ENCODE measurements at places on chromosomes 11 and 22. TPM values are rescaled to one million over a fixed set of nuclear protein-coding genes. Genes with fewer than 3 reads are reported as not detected.

Gene ANGPTL5
- total RNA-seq, result not detected

DNA sequence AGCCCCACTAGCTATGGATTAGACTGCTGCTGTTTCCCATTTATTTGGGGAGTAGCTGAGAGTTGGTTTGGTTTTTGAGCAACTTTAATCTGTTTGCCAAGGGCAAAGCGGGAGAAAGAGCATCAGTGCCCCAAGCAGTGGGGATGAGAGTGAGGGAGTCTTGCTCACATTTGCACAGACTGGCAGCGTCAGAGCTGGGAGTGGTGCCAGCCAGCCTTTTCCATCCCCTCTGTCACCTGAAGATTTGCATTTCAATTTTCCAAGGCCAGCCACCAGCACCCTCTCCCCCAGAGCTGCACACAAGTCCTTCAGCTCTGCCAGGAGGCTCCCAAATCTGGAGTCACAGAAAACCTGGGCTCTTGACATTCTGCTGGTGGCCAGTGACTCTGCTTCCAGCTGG lies 21.0 kb upstream of the UVRAG start:
- no peak for DNase-seq

GRCh38 chr11:64324692-64325469 lies 7.0 kb downstream of the PRDX5 start:
- no peak for DNase-seq

GRCh38 chr11:64777449-64778222 lies 706 bp downstream of the SF1 start:
- peak; percentile 73 for DNase-seq

- peak; percentile 71 for DNase-seq
These were observed 1.3 kb upstream of the CLDN25 start for GRCh38 chr11:113778111-113778910.
